ENCODE measurements at places on chromosomes 1 and 21.

GRCh38 chr1:8202182-8202905 lies 115.6 kb upstream of the SLC45A1 start:
- DNase-seq: no peak

GRCh38 chr21:40540216-40540615 lies 306.7 kb downstream of the DSCAM start:
- no peak for DNase-seq

DNA sequence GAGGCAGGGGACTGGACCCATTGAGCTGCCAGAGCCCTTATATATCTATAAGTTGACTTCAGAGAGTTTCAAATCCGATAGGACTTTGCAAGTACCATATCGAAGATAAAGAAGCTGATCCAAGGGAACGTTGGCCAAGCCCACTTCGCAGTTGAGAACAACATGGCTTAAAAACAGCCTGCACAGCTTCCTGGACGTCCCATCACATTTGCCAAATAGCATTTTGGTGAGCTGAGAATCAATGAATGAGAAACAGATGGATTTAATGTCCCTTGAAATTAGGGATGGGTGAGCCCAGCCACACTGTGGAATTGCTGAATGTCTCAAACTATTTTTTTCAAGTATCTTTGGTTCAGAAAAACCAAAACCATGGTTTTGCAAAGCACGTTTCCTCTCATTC lies 64.8 kb downstream of the KCNJ15 start:
- DNase-seq: no peak

DNA sequence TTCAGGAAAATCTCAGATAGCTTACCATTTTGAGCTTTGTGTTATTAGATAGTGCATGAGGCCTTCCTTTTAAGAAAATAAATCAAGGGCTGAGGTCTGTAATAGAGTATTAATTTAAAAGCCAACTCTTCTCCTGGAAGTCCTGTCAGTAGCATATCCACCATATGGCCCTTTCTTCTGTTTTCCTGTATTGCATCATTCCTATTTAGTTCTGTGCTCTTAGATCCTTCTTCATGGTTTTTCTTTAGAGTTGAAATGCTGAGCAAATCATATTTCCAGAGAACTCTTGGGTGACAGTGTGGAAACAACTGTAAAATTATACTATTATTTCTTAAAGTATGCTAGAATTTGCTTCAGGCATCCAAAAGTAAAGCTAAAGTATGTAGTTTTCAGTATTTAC lies 91.7 kb downstream of the TTC3 start:
- DNase-seq: no peak

- DNase-seq: no peak
Measured at GRCh38 chr1:43359696-43360095, 915 bp downstream of the CDC20 start.

GRCh38 chr1:11790880-11791715 lies 14.7 kb downstream of the MTHFR start:
- peak; percentile 88 for DNase-seq

GRCh38 chr1:31054349-31054748 lies 11.2 kb downstream of the PUM1 start:
- peak; percentile 18 for DNase-seq

GRCh38 chr1:221779771-221780170 lies 37.9 kb upstream of the DUSP10 start:
- DNase-seq: no peak

- DNase-seq: no peak
Measured at GRCh38 chr1:194755241-194755994, 1569.0 kb upstream of the B3GALT2 start.

- no peak for DNase-seq
Measured at GRCh38 chr1:8702472-8702849, 115.0 kb downstream of the RERE start.

DNA sequence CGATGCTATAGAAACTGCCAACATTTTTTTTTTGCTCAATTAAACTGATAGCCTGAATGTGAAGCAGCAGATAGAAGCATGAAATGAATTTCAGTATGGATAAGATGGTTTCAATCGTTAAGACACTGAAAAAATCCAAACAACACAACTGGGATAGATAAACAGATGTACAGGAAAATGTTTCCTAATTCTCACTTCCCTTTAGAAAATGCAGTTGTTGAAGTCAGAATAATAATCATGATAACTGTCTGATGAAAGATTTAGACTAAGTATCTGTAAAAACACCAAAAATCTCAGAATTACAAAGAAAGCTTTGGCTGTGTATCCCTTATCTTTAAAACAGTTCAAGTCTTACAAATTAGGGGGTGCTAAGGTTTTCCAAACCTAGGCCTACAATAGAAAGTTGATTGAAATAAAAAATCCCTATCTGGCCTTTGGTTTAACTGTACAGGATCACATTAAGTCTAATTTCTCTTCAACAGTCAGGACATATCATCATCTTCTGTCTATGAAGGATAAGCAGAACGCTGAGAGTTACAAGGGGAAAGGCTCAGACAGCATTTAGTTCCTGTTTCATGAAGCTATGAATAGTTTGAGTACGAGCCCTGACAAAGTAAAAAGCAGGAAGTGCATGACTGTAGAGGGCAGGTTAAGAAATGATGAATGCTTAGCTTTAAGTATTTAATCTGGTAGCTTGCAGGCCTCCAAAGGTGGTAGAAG lies 203.2 kb downstream of the APP start:
- DNase-seq: no peak

- DNase-seq: no peak
Measured at GRCh38 chr1:102120910-102121309, 124.2 kb upstream of the OLFM3 start.

- no peak for DNase-seq
Measured at GRCh38 chr1:156506450-156506849, 5.9 kb upstream of the MEF2D start.

- peak; percentile 87 for DNase-seq
Measured at GRCh38 chr1:51519048-51519864, at the start of gene EPS15. EPS15 (minus strand) TSS chr1:51519266; CDS start chr1:51519231, 35 bp downstream.
